ENCODE measurements at places on chromosomes 5 and 9.

DNA sequence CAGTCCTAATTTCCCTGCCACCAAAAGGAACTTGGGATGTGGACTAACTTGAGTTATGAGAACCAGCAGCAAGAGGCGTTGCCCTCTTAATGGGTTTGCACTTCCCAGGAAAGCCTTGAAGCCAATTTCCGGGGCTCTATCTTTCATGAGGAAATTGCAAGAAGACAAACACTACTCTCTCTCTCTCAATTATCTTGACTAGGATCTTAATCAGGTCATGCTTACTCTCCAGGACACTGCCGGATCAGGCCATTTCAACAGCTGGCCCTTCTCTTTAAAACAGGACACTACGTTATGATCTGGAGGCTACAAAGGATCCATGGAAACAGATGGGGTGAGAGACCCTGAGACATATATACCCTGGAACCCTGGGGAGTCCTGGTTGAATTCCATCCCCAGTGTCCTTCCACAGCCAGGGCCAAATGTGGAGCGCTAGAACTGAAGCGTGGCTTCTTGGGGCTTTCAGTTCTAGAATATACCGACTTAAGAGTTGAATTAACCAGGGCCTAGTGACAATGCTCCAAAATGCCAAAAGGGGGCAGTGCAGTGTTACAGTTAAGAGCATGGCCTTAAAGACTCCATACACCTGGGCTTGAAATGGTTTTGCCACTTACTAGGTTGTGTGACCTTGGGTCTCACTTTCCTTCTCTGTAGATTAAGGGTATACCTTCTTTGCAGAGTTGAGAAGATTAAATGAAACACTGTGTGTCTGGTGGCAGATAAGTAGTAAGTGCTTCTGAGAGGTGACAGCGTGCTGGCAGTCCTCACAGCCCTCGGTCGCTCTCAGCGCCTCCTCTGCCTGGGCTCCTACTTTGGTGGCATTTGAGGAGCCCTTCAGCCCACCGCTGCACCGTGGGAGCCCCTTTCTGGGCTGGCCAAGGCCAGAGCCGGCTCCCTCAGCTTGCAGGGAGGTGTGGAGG, 21.1 kb downstream of the FAM219A start:
- peak; percentile 56 for DNase-seq

DNA sequence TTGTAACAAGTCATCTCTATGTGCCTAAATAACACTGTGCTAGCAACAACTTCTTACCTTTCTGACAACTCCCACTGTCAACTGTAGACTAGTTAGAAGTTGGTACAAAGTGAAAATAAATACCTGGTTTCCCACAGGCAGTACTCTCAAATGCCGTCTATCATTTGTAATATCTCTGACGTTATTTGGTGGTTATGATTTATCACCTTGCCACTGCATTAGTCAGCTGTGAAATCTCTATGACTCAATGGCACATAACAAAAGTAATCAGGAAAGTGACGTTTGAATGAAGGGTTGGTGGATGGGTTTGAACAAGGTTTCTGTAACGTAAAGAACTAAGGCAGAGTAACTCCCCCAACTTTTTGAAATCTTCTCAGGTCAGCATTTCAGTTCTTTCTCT, 592.3 kb downstream of the MAT2B start:
- no peak for DNase-seq

DNA sequence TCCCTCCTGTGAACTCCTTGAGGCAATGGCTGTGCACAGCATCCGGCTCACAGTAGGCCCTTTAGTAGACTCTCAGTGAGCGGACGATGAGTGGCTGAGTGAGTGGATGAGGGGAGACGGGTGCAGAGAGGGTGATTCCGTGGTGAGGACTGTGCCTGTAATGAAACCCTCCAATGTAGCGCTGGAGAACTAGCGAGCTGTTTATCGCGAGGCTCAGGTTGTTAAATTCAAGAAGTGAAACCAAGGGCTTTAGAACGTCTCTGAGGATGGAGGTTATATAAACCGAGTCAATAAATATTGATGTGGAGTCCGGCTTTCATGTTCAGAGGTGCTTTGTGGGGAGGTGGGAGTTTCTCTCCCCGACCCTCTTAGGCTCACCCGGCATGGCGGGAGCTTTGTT, 53.2 kb downstream of the NSG2 start:
- DNase-seq, result no peak

DNA sequence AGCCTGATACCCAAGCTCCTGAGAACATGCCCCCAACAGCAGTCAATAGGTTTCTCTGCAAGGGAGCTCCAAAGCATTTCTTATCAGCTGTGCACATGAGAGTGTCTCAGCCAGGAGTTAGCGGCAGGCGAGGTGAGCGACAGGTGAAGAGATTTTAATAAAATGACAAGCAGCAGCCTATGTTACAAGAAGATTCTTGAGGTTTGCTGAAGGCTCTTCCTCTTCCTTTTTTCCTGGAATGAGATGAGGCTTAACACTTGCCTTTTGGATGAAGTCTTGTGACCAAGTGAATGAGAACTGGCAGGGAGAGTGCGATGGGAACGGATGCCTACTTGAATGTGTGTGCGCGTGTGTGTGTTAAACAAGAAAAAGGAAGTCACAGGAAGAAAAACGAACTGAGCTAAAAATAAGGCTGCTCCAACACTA, 76.1 kb downstream of the SHB start:
- DNase-seq, result no peak

DNA sequence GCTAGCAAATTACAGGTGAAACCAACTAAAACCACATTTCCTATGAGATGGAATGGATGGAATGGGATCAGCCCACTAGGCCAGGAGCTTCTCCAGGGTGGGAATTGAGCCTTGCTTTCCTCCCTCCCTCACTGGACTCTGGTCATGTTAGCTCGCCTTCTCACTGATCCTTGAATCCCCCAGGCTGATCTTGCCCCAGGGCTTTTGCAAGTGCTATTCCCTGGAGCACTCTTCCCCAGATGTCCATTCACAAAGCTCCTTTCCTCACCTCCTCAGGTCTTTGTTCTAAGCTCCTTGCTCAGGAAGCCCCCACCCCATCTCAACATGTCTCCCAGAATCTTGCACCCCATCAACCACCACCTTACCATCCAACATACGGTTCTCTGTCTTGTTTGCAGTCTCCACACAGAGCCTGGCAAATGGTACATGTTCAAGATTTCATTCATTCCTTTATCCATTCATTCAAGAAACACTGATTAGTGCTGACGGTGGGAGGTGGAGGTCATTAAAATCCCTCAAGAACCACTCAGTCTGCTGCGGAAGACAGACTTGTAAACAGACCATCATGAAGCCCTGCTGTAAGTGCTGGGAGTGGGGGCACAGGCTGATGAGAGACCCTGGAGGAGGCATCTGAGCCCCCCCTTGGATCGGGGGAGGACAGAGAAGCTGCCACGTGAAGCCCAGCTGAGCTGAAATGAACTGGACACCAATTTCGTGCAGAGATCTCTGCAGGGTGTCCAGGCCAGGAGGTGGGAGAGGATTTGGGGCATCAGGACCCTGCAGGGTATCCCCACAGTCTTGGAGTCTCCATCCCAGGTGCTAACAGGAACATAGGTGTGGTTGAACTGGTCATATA, 141.7 kb downstream of the BARX1 start:
- DNase-seq, result no peak

GRCh38 chr5:123722451-123722850, 210.5 kb downstream of the CSNK1G3 start:
- DNase-seq, result no peak

DNA sequence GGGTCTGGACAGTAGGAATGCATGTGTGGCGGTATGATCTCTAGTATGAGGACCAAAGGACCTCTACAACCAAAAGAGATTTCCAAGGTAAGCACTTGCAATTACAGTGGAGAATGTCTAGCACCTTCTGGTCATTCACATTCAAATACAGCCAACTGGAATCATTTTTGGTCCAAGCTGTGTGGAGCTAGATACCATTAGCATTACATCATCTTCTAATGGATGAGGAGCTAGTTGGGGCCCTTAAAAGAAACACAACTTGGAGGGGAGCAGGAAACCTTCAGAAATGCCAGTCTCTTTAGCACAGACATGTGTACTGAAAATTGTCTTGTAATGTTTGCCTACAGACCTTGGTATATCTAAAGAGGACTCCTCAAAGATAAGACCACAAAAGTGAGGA, 244.7 kb downstream of the BNC2 start:
- no peak for DNase-seq

- DNase-seq, result no peak
Observed at GRCh38 chr9:79007701-79008483, 563.9 kb upstream of the TLE4 start.

DNA sequence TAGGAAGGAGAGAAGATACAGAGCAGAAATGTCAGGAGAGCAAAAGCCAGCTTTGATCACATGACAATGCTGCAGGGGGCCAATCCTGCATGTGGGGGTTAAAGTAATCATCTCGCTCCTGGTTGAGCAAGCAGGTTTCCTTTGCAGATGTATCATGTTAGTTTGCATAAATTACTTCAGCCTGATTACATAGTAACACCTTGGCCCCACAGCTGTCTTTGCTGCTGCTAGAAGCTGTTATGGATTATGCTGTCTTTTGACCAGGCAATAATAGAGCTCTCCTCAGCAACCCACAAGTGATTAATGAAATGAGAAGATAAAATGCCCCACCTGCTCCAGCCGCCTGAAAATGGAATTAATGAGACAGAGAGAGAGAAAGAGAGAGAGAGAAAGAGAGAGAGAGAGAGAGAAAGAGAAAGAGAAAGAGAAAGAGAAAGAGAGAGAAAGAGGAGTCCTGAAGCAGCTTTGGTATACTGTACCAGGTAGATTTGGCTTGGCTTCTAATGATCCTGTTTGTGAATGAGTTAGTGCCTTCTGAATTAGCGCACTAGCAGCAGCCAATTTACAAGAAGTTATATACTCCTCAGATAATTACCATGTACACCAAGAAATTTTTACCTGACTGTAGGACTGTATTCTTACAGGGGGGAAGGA, 174.3 kb upstream of the RORB start:
- no peak for DNase-seq

DNA sequence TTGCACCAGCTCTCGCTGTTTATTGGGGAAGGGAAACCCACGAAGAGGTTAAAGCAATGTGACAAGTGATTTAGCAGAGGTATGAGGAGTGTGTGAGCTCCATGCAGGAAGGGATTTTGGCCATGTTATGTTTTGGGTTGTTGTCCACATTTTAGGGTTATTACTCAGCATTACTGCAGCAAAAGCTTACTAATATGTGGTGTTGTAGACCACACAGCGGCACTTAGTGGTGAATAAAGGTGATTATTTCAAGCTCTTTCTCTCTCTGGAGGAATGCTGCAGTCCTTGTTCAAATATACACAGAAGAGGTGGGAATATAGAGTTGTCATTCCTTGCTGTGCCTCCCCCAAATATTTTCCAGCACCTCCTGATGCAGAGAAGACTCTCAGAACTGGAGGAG, 29.7 kb upstream of the AKNA start:
- DNase-seq, result no peak

DNA sequence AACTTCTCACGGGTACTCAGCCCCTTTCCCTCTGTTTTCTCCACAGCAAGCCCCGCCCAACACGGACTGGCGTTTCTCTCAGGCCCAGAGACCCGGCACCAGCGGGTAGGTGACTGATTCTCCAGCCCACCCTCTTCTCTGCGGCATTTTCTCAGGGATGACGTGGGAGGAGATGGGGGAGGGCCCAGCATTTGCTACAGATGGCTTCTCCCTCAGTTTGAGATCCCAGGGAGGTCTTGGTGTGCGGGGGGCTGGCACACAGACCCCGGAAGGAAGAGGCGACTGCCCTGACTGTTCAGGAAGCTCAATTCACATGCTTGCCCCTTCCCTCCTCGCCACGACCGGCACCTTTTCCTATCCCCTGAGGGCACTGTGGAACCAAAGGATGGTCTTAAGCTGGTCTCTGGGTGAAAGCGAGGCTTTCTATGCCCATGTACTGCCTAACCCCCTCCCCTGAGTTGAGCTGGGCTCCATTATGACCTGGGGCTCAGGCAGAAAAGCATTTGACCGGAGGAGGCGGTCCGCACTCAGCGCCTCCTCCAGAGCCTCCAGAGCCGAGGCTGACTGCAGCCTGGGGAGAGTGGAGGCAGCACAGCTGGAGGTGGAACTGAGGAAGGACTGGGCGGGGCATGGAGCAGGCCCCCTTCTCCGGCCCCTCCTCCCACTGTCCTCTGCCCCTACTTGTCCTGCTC, 6.0 kb downstream of the PCDHGC5 start:
- DNase-seq, result no peak

DNA sequence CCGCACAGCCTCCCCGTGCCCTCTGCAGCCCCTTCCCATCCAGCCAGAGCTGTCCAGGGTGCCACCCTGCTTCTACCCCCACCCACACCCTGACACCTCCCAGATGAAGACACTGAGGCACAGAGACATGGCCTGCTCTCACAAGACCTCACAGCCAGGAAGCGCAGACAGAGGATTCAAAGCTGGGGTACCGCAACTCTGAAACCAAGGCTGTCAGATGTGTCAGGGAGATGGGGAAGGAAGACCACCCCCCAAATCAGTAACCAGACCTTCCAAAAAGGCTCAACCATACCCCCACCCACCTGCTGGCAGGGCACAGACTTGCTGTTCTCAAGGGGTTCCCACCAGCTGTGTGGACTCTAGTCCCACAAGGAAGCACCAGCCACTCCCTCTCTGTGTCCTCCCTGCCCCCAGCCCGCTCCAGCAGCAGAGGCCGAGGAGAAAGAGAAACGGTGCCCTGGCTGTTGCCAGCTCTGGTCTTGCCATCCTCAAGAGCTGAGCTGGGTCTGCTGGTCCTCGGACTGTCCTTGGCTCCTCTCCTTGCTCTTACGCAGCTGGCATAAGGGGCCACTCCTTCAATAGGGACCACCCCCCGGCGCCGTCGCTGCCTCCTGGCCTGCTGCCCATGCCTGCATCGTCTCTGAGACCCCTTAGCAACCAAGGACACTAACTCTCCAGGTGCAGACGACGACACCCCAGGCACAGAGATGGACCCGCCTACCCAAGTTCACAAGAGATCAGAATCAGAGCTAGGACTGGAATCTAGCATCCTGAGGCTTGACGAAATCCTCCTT, 699 bp downstream of the AKNA start:
- no peak for DNase-seq

DNA sequence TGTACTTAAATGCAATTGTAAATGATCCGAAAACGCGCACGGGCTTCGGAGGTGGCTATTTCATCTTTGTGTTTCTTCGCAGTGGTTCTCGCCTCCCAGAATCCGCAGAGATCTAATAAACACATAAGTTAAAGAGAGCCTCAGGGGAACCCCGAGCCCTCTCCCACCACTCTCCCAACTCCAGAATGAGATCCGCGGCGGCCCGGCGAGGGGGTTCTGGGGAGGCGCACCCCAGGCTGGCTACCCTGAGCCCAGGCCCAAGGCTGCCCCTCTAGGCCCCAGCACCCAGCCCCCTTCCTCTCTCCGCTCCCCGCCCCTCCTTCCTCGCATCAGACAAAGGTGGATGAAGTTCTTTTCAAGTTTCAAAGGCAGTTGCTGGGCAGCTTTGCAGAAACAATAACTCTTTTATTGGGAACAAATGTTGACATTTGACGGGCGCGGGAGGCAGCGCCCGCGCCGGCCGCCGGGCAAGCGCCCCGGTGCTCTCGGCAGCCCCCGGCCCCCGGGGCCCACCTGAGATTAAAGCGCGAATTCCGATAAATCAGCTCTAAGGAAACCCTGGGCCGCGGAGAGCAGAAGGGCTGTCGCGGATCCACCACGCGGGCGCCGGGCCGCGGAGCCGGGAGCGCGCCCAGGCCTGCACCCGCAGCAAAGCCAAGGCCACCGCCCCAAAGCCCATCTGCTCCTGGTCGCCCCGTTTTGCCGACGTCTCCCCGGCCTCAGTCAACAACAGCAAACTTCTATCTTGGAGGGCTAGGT, 8.4 kb downstream of the IRX2 start:
- DNase-seq, result no peak

- DNase-seq, result peak; percentile 73
Observed at GRCh38 chr5:96537386-96537785, 104.3 kb upstream of the PCSK1 start.

- DNase-seq, result no peak
Observed at GRCh38 chr5:123880875-123881274, 368.9 kb downstream of the CSNK1G3 start.

Measured in CD8-positive, alpha-beta memory T cell (primary cell).